ENCODE measurements at places on chromosomes 7 and 10.

DNA sequence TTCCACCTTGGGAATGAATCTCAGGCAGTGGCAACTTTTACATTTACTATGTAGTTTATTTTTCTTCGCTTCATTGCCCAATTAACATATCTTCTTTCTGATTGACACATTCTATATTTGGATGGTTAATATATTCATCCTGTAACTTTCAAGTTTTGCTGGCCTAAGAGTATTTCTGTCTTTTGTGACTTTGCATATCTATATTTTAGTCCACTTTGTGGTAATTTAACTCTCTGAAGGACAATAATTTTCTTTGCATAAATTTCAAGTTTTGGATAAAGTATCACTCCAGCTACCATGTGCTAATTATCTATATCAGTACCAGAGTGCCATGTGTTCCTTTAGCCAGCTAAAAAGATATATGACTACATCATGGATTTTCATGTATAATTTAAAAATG lies 151.5 kb upstream of the KAT6B start:
- no peak for DNase-seq

- peak; percentile 12 for DNase-seq
These were observed 139.3 kb downstream of the GLI3 start for GRCh38 chr7:42097752-42098151.

GRCh38 chr10:126536656-126537055 lies 133.8 kb downstream of the C10orf90 start:
- no peak for DNase-seq

DNA sequence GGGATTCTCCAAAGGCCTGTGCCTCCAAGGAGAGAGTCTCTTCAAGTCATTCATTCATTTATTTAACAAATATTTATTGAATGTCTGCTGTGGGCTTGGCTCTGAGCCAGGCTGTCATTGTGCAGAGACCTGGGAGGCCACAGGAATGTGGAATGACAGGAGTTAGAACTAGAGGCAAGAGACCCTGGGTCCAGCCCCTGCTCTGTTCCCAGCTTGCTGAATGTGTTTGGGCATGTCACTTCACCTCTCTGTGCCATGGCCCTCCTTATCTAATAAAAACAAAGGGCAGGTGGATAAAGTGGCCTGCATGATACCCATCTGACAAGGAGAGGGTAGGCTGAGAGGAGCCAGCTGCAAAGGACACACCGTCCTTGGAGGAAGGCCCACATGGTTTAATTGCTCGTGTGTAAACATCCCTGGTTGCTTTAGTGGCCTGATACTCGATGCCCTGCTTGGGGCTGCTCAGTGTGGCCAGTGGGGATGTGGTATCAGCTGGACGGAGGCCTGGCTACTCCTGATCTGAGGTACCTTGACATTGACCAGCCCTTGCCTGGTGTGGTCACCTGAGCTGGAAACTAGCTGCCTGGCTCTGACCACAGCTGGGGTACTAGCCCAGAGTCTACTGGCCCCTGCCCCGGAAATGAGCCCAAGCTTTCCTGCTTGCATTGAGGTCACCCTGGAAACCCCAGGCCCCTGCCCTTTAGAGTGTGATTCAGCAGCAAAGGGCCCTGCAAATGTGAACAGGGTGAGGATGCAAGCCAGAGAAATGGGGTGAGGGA lies 116.2 kb downstream of the CDH23 start:
- DNase-seq = no peak

- no peak for DNase-seq
These were observed 5.4 kb downstream of the TSPAN13 start for GRCh38 chr7:16758631-16759611.

GRCh38 chr10:86956195-86956847 lies 1.1 kb downstream of the MMRN2 start:
- DNase-seq = no peak

DNA sequence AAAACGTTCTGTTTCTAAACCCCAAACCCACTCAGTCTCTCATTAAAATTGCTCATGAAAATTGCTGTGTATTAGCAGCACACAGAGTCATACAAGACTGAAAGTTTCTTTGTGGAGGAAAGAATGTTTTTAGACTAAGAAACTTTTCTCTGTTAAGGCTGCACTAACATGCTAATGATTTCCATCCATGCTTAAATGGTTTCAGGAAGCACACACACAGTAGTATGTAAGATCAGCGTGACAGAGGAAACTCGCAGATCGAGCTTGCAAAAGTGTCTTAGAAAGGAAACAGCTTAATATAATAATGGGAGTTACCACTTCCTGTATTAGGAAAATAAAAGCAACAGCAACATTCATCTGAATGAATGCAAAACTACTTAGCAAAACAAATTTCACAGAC lies 112.7 kb downstream of the ICA1 start:
- DNase-seq = no peak

DNA sequence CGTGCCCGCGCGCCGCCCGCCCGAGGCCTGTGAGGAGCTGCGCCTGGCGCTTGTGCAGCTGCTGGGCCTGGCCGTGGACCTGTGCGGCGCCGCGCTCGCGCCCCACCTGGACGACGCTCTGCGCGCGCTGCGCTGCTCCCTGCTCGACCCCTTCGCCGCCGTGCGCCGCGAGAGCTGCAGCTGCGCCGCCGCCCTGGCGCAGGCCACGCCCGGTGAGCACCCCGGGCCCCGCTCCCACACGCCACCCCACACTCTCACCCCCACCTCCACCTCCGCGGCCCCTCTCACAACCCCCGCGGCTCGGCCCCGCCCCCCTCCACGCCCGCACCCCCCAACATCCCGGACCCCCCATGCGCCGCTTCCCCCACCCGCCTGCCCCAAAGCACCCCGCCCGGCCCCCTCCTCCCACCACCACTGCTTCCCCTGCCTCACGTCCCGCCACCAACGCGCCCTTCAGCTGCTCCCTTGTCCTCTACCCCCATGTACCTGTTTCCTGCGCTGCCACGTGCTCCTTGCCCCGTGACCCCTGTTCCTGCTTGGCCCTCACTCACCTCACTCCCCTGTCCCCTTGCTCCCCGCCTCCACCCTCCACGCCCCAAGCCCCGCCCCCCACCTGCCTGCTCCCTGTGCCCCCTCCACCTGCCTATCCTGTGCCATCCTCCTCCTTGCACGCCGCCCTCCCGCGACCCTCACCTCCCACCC lies at the start of gene PRKAR1B:
TSS of gene PRKAR1B (minus strand) at position 178 of the 702 bp plus-strand sequence. CDS start 15,776 bp downstream, outside the sequence.
- no peak for DNase-seq

All from brain pericyte (primary cell).